ENCODE measurements at places on chromosomes 7 and 10. TPM values are rescaled to one million over a fixed set of nuclear protein-coding genes. Genes with fewer than 3 reads are reported as not detected.

The AP5Z1 gene
- 27.9 TPM for total RNA-seq

The C10orf67 gene
- not detected for total RNA-seq

The TDRD1 gene
- total RNA-seq, result not detected

The LIPF gene
- not detected for total RNA-seq

The CHAT gene
- total RNA-seq, result not detected

The SPDYE8 gene
- not detected for total RNA-seq
